ENCODE measurements at places on chromosomes 4 and X.

DNA sequence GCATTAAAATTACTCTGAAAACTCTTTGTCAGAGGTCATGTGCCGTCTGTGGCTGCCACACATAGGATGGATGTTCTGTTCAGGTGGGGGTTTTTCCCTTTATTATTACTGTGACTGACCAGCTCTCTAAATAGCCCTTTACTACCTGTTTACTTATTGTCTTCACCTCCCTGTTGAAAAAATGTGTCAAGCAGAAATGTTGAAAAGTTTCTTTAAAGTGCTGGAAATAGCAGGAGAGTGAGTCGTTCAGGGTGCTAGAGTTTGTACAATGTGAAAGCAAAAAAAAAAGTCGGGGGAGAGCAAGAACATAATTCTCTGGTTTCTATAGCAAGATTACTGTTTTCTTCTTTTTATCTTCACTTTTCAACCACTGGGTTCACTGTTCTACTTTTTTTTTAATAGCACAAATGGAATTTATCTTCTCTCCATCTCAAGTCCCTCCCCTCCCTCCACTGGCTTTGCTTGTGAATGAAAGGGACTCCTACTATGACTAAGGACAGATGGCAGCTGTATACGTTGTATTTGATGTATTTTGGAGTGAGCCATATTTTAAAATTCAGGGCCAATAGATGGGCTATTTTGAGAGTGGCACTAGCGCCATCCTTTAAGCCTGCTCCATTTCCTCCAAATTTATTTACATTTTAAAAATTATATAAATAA is 33.3 kb downstream of the ARX start:
- DNase-seq: no peak

- DNase-seq: no peak
Observed at GRCh38 chr4:70903291-70903603, 1.1 kb downstream of the MOB1B start.

DNA sequence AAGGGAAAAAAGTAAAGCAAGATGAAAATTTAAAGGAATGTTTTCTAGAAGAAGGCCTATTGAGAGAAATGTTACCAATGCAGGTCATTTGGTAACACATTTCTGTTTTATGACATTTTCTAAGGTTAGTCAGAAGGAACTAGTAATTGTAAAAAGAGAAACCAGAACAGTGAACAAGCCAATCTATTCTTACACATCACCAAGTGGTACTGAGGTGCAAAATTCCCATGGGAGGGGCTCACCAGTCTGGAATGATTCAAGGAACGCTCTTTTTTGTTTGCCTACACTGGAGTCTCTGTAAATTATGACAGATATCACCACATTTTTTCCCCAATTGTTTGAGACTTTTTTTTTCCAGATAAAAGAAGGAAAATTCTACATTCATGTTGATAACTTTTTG is 404.7 kb upstream of the CNKSR2 start:
- DNase-seq: no peak

- no peak for DNase-seq
Observed at GRCh38 chr4:168437192-168437943, 42.9 kb downstream of the DDX60L start.

DNA sequence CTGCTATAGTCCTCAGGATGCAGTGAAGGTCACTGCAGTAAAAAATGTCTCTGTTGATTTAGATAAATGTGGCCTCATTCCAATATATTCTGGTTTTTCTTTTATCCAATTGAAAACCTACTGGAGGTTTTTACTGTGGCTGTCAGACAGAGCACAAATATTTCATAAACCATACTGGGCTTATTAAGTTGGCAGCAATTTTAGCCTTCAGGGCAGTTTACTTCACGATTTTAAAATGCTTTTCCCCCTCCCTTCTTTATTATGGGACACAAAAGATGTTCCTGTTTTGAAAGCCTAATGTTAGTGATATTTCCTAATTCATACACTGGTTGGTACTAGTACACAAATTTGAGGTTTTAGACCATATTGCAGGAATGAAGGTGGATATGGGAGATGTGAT is 939.4 kb downstream of the C4orf33 start:
- no peak for DNase-seq

GRCh38 chrX:21728276-21728968 is 29.5 kb downstream of the SMPX start:
- no peak for DNase-seq

DNA sequence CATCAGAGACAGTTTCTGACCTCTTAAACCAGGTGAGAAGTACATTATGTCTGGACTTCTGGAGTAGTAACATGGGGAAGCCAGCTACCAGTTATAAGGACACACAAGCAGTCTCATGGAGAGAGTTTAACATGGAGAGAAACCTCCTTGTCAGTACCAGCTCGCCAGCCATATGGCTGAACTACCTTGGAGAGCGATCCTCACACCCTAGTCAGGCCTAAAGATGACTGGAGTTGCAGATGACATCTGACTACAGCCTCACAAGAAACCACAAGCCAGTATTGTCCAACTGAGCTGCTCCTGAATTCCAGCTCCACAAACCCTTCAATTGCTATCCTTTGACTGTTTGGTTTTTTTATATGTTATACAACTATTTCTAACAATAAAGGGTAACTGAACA is 49.8 kb downstream of the PDHA2 start:
- DNase-seq: no peak

DNA sequence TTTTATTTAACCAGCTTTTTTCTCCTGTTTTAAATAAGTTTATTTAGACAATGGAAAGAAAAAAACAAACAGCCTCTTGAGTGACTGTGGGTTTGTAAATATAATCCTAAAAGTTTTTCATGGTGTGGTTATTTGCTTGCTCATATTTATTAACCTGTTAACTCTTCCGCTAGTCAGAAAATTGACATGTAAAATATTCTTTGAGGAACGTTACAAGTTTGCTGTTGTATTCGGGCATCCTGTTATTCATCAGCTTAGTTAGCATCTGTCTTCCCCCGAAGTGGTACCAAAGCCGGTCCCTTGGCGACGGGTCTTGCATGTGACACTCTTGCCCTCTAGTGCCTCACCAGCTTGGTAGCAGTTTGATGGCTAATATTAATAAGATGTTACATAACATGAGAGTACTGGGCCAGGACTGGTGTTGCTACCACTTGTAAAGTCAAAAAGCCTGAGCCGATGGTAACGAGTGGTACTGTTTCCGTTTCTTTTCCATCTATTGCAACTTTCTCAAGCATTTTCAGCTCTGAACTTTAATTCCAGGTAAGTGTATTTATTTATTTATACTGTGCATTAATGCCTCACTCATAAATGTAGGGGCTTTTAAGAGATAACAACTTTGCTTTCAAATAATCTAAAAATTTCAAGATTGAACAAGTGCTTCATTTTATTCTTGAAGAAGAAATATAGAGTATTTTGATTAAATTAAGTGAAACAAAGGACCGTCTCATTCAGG is at the start of gene NDST3:
NDST3 (plus strand) TSS at position 434 of the 733 bp plus-strand sequence. CDS start 19,425 bp downstream, outside the sequence.
- DNase-seq: peak; percentile 48

DNA sequence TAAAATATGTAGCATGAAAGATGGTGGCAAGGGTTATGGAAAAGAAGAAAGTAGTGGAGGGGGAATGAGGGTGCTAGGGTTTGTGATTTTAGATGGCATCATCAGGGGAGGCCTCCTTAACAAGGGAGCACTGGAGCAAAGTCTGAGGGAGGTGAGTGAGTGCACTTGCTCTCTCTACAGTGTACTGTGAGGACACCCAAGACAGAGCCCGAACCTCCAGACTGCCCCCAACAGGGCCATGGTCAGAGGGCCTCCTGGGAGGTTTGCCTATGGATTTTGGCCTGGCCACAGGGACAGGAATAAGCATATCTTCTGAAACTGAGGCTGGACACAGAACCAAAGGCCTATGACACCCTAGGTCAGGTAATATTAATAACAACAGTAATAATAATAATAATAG is 21.4 kb upstream of the PJA1 start:
- DNase-seq: no peak

DNA sequence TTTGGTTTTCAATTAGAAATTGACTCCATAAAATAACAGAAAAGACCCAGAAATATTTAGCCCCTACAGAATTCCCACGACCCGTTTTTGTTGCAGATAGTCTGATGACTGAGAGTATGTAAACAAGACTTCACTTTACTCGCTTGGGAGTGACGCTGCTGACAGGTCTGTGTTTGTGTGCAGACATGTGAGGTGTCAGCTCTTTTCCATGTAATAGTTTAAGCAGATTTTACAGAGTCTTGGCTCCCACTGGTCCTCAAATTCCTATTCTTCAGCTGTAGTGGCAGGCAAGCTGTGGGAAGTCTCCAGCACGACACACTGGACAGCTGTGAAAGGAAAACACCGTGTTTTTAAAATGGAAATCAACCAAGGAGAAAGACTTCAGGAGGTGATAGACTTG is 455.7 kb downstream of the GABRG1 start:
- DNase-seq: no peak

DNA sequence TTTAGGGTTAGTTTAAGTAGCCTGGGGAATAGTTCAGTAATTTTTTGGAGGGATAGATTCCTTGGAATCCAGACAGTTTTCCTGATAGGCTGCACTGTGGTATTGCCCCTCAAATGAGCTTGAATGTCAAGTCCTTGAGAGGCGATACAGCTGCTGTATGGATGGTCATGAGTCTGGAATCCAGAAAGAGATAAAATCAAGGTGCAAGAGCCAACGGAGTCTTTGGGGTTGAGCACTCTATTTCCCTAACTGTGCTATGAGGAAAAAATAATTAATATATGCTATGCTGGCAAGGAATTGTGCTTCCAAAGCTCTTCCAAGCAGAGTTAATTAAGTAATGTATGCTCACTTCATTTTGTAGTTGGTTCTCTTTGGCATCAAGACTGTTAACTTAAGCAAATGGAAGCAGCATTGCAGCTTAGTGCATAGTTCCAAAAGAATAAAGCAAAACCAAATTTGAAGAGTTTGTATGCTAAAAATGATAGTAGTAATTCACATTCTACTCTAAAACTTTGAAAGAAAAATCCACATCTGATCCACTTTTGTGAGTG is 48.8 kb downstream of the LIMCH1 start:
- no peak for DNase-seq

DNA sequence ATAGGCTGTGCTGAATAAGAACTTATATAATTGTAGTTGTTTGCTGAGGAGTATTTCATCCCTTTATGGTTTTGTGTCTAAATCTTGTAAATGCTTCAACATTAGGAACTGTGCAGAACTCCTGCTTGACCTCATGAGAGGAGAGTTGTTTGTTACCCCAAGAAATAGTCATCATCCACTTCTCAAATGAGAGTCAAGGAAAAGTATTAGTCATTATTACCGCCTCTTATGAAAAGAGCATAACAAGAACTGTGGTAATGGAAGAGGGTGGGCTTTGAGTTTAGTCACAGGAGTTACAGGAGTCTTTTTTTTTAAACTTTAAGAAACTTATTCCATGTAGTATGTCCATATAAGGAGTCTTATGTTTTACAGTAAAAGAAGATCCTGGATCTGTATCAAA is 132.9 kb downstream of the RAP1GDS1 start:
- DNase-seq: no peak

GRCh38 chr4:116982656-116983055 is 102.7 kb downstream of the TRAM1L1 start:
- DNase-seq: no peak

GRCh38 chr4:159366966-159367780 is 264.3 kb downstream of the RAPGEF2 start:
- no peak for DNase-seq

DNA sequence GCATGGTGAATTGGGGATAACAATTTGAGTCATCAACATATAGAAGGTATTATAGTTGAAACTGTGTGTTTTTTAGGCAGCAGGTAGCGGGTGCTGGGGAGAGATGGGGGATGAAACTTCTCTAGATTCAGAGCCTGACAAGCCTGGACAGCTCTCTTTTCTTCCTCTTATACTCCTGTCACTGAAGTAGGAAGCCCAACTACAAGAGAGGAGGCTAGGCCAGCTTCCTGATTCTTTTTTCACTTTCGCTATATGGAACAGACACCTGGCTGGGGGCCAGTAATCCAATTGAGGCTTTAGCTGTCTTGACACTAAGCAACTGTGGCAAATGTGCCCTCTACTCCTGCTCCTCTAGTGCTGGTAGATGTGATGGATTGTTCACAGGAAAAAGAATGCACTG is 69.2 kb downstream of the PHKA1 start:
- DNase-seq: no peak

GRCh38 chrX:10050481-10050880 is 83.3 kb downstream of the CLDN34 start:
- no peak for DNase-seq

GRCh38 chrX:147174591-147174990 is 360.0 kb upstream of the CXorf51A start:
- DNase-seq: no peak

DNA sequence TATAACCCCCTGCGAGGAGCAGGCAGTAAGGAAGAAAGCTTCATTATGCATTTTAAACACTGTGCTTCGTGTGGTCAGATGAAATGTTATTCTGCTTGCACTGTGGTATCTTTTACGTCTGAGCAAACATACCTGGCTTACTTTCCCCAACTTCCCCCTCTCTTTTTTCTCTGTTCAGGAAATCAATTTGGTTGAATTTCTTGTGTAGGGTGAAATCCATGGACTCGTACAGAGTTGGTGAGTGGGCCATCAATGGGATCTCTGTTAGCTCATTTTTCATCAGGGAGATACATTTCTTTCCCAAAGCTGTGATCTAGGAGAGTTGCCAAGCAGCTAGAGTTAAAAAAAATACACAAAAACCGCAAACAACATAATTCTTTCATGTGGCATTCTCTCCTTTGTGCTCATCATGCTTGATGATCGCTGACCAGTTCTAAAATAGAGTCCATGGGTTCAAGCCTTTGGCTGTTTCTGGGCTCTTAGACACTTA is 98.5 kb downstream of the FRAS1 start:
- DNase-seq: no peak

DNA sequence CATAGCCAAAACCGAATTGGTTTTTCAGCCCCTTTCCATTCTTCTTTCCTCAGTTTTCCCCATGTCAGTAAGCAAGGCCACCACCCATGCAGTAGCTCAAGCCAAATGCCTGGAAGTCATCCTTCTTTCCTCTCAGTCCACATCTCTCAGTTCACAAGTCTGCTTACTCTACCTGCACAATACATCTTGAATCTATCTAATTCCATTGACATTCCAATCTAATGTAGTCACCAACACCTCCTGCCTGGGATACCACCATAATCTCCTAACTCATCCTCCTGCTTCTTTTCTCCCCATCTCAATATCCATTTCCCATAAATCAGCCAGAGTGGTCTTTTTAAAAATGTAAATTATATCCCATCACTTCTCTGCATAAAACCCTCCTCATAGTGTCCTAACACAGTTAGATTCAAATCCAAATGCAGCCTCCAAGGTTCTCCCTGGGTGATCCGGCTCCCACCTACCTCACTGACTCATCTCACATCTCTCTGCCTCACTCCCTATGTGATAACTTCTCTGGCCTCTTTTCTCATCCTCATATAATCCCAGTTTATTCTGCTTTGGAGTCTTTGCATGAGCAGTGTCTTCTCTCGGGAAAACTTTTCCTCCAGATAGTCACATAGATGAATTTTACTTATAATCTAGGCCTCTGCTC is 26.9 kb downstream of the KCNIP4 start:
- no peak for DNase-seq

GRCh38 chr4:4524364-4524763 is 17.5 kb downstream of the STX18 start:
- DNase-seq: no peak

GRCh38 chr4:89136525-89136924 is 25.2 kb downstream of the TIGD2 start:
- DNase-seq: peak; percentile 81

- DNase-seq: no peak
Observed at GRCh38 chr4:166421556-166422156, 548.6 kb downstream of the TLL1 start.
